ENCODE measurements at places on chromosomes 3 and 15. TPM values are rescaled to one million over a fixed set of nuclear protein-coding genes. Genes with fewer than 3 reads are reported as not detected.

Gene TMEM207
- not detected for polyA plus RNA-seq

Gene DUOXA1
- polyA plus RNA-seq, result not detected

Gene RTP3
- polyA plus RNA-seq, result 0.16 TPM

Gene C3orf80
- 0.57 TPM for polyA plus RNA-seq

Gene ALCAM
- 14.2 TPM for polyA plus RNA-seq

Gene LRRIQ4
- polyA plus RNA-seq, result not detected

- no peaks in the 10 kb centered on the region for H3K36me3 ChIP-seq
- no peak overlapping the region for H3K27ac ChIP-seq
- H3K4me1 ChIP-seq, result no peaks in the 10 kb centered on the region
- DNase-seq, result no peak
- H3K27me3 ChIP-seq, result no peaks in the 10 kb centered on the region
Measured at GRCh38 chr15:99359769-99360168, 108.5 kb downstream of the LRRC28 start.

DNA sequence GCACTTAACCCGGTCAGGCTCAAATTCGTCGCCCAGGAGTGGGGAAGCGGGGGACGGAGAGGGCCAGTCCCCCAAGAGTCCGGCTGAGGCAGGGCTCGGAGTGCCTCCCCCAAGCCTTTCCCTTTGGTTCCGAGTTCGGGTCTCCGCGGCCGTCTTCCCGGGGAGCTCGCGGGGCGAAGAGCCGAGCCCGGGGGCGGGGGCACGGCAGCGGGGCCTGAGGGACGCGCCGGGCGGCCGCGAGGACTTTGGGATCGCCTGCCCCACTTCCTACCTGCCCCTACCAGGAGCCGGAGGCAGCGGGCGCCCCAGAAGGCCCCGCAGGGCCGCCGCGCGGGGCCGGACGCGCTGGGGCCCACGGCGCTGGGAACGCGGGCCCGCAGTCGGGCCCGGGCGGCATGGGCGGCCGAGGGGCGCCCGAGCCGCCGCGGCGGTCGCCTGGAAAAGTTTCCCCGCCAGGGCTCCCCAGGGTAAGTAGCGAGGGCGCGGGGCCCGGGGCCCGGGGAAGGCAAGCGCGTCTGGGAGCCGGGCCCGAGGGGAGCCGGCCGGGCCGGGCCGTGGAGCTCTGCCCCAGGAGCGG lies 2.8 kb downstream of the FURIN start:
- no peaks in the 10 kb centered on the region for H3K36me3 ChIP-seq
- peak overlapping the region; percentile 76 for H3K4me3 ChIP-seq
- peak; percentile 62 for DNase-seq

- peak; percentile 38 for DNase-seq
- H3K27me3 ChIP-seq, result no peaks in the 10 kb centered on the region
- peak overlapping the region; percentile 44 for H3K4me3 ChIP-seq
- peaks cover 76% of the 10 kb centered on the region for H3K4me1 ChIP-seq
- peak overlapping the region; percentile 77 for H3K27ac ChIP-seq
Measured at GRCh38 chr15:73601451-73602445, 31.4 kb downstream of the NPTN start.

- H3K27me3 ChIP-seq, result no peaks in the 10 kb centered on the region
- H3K27ac ChIP-seq, result no peak overlapping the region
- DNase-seq, result no peak
- no peaks in the 10 kb centered on the region for H3K4me1 ChIP-seq
- no peak overlapping the region for H3K4me3 ChIP-seq
Measured at GRCh38 chr3:138079901-138080300, 35.5 kb downstream of the DZIP1L start.

DNA sequence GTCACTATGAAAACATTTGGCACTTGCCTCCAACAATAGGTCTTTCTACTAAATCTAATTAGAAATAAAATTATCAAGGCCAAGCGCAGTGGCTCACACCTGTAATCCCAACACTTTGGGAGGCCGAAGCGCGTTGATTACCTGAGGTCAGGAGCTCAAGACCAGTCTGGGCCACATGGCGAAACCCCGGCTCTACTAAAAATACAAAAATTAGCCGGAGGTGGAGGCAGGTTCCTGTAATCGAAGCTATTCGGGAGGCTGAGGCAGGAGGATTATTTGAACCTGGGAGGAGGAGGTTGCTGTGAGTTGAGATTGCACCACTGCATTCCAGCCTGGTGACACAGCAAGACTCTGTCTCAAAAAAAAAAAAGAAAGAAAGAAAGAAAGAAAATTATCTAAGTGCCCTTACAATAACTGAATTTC lies 1.6 kb upstream of the PLD1 start:
- no peak overlapping the region for H3K27ac ChIP-seq
- peaks cover 42% of the 10 kb centered on the region for H3K27me3 ChIP-seq
- no peak for DNase-seq
- no peaks in the 10 kb centered on the region for H3K4me1 ChIP-seq
